ENCODE measurements at places on chromosomes 11 and 22.

DNA sequence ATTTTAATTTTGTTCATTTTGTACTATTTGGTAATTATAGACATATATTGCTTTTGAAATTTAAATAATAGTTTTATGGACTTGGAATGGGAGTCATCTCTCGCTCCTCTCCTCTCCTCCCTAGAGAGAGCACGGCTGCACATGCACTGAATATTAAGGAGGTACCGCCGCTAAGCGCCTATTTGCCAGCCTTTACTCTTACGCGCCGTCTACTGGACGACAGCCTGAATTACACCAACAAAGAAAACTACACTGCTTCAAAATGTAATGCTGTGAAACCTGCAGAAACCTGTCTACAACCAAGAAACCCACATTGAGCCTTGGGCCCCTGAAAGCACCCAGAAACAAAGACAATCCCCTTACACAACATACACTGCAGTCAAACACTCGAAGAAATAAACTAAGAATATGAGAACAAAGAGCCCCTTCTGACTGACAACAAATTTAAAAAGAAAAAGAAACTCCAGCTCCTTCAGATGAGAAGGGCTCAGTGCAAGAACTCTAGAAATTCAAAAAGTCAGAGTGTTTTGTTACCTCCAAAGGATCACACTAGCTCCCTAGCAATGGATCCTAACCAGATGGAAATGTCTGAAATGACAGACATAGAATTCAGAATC, 737.2 kb downstream of the LRRC4C start:
- no peak for DNase-seq

DNA sequence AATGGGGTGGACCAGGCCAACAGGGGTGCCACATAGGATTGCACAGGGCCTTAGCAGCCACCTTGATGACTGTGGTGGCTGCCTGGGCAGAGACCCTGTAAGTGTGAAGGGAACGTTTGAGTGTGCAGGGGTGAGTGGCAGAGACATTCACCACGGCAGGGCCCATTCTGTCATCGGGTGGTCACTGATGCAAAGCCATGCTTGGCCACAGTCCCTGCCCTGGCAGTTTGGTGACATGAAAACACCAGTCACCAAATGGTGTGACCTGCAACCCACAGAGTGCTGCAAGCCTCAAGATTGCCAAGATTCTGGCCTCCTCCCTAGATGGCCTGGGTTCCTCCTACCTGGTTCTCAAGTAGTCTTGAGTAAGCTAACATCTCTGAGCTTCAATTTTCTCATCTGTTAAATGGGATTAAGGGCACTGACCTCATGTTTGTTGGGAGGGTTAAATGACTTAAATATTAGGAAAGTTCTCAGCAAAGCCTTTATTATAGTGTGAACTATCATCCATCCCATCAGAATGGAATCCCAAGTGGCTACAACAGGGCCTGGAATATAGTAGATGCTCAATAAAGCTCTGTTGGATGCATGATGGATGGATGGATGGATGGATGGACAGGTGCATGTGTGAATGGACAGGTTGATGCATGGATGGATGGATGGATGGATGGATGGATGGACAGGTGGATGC, 53.0 kb downstream of the MACROD1 start:
- no peak for DNase-seq

DNA sequence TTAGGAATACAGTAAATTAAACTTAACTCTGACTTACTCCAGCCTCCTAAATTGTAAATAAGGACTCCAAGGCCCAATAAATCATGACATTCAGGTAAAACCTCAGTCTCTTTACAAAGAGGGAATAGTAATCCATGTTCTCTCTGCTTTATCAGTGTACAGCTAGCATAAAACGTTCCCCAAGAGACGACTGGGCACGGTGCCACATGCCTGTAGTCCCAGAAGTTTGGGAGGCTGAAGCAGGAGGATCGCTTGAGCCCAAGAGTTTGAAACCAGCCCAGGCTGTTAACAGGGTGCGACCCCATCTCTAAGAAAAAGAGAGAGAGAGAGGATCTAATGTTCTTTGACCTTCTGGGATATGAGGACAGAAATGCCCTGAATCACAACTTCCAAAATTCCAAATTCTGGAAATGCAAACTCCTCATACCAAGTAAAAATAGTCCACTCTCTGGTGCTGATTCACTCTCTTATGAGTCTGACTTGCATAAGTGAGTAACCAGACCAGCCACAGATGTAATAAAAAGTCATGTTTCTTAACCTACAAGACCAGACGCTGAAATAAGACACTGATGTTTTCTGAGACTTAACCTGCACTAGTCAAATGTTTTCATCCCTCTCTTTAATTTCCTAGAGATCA, 25.5 kb downstream of the NNMT start:
- DNase-seq: no peak

- no peak for DNase-seq
Measured at GRCh38 chr11:2688381-2689231, 11.2 kb downstream of the KCNQ1OT1 start.

GRCh38 chr11:17412488-17413180, 24.2 kb upstream of the KCNJ11 start:
- DNase-seq: no peak

GRCh38 chr11:7646866-7647265, 26.4 kb downstream of the CYB5R2 start:
- no peak for DNase-seq

DNA sequence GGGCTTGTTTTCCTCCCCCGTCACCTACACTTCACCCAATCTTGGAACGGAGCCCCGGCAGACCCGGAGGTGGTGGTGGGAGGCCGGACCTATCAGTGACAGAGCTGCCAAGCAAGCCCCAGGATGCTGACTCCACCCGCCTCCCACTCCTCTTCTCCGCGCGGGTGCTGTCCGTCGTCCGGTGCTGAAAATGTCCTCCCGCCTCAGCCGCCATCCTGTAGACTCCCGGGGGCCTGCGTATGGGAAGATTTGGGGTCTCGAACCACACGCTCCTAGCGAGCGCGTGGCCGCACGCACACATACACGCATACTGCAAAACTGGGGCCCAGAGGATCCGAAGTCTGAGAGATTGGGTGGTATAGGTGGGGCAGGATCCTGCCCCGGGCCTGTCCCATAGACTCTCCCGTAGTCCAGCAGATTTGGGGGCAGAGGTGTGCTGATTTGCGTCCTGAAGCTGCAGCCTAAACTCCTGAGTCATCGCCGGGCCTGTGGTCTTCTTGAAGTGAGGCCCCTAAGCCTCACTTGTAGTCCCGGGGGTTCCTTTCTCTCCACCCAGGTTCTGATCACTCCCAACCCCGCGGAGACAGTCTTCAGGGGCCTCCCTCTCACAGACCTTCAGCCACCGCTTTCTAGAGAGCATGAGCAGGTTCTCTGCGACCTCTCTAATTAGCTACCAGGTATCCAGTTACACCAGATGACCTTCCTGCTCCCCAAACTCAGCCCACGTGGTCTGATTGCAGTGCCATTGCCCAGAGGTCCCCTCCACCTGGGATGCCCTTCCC, 796 bp upstream of the YIF1A start:
- peak; percentile 96 for DNase-seq

DNA sequence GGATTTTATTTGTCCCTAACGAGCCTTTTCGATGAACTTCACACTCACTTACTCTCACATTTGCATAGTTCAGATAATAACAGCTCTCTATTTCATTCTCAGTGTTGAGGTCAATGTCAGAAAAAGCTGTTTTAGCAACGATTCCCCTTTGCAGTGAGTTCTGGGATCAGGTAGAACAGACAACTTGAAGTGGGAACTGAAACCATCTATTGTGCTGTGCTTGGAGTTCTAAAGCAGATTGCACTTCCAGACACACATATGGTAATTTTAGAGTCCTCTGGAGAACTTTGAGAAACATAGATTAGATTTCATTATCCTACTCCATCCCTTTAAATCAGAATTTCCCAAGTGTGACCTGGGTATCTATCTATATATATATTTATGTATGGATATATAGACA, 124.6 kb upstream of the BLID start:
- no peak for DNase-seq

DNA sequence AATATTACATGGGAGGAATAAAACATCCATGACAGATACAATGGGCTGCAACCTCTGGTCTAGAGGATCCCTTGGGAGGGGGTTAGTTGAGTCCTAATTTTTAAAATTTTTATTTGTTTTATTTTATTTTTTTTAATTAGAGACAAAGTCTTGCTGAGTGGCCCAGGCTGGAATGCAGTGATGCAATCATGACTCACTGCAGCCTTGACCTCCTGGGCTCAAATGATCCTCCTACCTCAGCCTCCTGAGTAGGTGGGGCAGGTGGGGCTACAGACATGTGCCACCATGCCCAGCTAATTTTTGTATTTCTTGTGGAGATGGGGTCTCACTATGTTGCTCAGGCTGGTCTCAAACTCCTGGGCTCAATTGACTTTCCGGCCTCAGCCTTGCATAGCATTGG, 43.1 kb downstream of the FDX1 start:
- DNase-seq: no peak

DNA sequence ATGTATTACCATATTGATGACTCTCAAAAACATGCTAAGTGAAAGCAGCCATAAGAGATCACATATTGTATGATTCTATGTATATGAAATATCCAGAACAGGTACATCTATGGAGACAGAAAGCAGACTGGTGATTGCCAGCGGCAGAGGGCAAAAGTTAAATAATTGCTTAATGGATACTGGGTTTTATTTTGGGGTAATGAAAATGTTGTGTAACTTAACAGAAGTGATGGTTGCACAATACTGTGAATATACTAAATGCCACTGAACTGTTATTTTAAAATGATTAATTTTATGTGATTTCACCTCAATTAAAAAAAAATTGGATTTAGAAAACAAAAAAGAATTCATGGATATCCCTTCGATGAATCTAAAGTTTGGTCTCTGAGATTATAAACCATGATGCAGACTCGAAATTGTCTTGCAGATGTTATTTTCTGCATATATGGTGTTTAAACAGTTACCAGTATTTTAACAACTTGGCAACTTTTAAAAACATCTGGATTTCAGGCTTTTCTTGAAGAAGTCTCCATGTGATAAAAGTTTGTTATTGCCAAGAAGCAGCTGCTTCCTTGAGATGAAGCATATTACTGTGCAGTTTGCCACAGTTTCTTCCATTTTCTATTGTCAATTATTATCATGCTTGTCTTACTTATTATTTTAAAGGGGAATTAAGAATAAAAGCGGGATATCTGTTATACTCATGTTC, 38.1 kb downstream of the LARGE2 start:
- DNase-seq: no peak

DNA sequence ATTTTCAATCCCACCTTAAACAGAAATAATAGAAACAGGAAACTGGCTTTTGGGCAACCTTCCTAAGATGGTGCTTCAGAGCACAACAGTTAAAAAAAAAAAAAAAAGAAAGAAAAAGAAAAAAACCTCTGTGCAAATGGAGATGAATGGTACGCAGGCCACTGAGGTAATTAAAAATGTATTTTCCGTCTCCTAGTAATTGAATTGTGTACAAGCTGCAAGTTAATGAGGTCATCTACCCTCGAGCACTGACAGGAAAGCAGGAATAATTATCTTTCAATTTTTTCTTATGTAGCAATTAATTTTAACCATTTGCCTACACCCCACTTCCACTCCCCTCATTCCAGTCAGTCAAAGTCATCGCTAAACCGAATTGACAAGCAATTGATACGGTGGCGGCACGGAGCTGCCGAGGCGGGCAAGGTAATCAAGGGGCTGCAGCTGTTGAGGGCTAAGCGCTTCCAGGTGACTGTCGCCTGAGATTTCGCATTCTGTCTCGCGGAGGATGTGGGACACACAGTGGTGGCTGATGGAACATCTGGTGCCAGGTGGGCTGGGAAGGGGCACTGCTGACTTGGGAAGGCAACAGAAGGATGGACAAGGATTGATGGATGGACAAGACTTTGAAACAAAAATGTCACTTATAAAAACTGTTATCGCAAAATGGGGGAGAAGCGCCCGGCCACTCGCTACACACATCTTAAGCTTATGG, 109.4 kb downstream of the RCN1 start:
- DNase-seq: no peak

GRCh38 chr11:8373519-8374432, 110.1 kb upstream of the LMO1 start:
- DNase-seq: no peak

DNA sequence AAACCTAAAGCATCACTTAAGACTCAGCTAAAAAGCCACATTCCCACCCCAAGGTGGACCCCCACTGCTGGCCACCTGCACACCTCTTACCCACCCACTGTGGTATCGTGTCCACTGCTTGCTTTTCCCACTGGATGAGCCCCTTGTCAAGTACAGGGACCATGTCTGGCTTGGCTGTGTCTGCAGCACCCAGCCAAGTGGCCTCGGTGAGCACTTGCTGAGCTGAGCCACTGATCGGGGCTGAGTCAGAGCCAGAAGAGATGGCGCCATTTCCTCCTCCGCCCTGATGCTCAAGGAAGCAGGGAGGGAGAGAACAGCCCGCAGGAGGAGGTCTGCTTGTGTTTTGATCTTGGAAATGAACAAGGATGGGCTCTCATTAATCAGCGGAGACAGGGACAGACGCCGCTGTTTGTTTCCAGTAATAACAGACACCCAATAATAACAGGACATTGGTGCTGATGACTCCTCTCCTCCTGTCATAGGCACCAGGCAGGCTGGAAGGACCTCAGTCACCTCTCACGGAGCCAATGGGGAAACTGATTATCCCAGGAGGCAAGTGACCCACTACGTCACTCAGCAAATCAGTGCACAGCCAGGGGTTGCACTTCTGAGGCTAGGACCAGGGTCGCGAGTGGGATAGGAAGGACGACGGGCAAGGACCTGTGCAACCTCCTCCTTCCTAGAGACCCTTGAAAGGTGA, 85.2 kb upstream of the RTL6 start:
- no peak for DNase-seq

- no peak for DNase-seq
Measured at GRCh38 chr11:111183706-111184105, 61.8 kb upstream of the POU2AF2 start.
